GM12891 (cell line): ENCODE measurements at places on chromosomes 13 and 19.

DNA sequence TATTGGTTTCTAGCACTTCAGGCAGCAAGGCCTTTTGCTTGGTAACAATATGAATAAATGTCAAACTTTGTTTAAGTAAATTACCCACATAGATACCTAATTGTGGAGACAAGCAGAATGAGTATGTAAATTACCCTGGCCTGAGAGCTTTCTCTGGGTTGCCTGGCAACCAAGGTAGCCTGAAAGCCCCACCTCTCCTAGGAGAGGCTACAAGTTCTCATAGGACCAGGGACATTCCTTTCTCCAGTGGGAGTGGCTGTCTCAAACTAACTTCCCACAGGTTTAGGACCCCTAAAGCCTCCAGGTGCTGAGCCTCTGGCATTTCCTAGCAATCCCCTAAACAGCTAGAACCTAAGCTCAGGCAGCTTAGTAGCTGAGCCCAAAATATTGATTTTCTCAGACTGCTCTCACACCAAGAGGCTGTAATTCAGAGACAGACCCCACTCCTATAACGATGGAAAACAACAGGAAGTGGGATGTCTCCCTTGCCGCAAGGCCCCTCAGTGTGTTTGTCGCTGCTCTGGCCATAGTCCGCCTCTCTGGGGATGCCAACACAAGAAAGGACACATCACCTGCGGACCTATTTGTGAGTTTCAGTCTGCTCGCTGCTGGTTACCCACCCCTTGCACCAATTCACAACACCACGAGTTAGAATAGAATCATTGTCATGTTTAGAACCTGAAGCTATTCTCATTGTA is 207.3 kb downstream of the DLEU7 start:
- DNase-seq = peak; percentile 15

GRCh38 chr13:26060357-26060756 is 8.5 kb upstream of the SHISA2 start:
- DNase-seq = no peak

- DNase-seq = no peak
These were observed 1423.8 kb upstream of the MIR17HG start for GRCh38 chr13:89923736-89924135.

DNA sequence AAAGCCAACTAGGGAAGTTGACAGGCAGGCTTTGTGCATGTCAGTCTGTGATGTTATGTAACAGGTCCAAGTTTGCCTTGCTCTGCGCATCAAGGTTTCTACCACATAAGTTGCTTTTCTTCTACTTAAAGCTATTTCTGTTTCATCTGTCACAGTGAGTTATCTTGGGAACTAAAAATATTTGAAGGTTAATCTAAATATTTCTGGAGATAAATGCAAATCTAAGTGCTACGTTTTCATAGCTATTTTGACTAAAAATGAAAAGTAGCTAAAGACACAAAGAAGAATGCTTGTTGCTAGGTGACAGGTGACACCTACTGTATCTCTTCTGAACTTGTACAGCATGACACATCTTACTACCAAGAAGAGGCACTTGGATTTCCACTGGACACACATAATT is 135.6 kb downstream of the KLF12 start:
- DNase-seq = no peak

- DNase-seq = no peak
These were observed 16.9 kb upstream of the BTBD2 start for GRCh38 chr19:2032296-2032941.

DNA sequence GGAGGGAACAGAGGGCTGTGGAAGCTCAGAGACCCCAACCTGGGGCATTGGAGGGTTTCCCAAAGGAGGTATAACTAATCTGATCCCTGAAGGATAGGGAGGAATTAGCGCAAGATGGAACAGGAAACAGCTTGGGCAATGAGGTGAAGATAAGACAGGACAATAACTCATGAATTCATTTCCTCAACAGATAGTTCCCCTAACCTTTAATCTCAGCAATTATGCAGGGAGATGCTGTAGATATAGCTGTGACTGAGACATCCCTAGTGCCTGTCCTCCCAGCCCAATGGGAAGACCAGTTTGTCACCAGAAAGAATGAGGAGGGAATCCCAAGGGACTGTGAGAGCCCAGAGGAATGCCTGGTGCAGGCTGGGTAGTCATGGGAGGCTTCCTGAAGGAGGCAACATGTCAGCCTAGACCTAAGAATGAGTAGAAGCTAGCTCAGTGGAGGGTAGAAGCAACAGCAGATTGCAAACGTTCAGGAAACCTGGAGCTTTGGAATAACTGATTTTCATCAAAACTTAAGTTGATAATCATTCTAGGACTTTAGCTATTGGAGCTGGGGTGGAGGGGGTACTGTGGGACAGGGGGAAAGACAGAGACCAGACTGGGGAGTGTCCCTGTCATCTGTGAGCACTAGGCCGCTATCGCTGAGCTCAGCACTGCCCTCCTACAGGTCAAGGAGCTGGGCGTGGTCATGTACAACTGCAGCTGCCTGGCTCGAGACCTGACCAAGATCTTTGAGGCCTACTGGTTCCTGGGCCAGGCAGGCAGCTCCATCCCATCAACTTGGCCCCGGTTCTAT is 18.8 kb downstream of the HIPK4 start:
- no peak for DNase-seq

DNA sequence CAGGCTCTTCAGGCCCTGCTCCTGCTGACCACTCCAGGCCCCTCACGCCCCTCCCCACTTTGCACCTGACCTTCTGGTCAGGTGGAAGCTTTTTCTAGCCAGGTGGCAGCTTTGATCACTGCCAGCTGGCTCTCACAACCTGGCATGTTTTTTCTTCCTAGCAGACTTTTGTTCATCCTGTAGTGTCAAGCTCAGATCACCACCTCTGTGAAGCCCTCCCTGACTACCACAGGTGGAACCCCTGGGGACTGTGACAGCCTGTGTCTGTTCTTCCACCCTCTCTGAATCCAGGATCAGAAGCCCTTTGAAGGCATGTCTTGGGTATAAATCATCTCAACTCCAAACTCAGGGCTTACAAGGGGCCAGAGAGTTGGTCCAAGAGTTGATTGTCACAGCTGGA is 10.3 kb upstream of the CNFN start:
- DNase-seq = no peak

GRCh38 chr13:45218689-45219088 is 17.8 kb upstream of the KCTD4 start:
- no peak for DNase-seq
